ENCODE measurements at places on chromosomes 2 and 18.

DNA sequence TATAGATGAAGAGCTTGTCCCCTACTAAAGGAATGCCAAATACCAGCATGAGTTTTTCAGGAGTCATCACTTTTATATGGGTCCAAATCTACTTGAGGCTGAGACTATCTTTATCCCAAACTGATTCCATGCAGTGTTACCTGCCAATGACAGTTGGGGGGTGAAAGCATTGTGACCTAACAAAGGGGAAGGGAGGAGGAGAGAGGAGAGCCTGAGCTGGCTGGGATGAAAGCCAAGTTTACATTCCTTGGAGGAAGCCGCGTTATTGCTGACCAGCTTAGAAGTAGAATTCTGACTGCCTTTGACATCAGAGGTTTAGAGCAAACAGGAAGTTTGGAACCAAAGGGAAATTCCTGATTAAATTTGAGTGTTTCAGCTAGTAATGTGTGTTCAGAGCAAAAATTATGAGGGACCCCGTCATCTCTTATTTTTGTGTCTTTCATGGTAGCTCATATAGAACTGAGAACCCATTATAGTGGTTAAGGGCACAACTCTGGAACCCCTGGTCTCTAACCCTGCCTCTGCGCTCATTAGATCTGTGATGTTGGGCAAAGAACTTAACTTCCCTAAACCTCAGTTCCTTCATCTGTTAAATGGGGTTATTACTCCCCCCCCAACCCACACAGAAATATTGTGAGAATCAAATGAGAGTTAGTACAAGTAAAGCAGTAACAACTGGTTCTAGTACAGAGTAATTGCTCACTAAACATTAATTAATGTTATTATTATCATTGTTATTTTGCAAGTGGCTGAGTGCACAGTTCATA lies 199.3 kb upstream of the EPAS1 start:
- DNase-seq, result no peak

- DNase-seq, result no peak
These were observed 14.9 kb upstream of the ACKR3 start for GRCh38 chr2:236554629-236555282.

GRCh38 chr2:72130659-72131360 lies 16.9 kb downstream of the CYP26B1 start:
- no peak for DNase-seq

DNA sequence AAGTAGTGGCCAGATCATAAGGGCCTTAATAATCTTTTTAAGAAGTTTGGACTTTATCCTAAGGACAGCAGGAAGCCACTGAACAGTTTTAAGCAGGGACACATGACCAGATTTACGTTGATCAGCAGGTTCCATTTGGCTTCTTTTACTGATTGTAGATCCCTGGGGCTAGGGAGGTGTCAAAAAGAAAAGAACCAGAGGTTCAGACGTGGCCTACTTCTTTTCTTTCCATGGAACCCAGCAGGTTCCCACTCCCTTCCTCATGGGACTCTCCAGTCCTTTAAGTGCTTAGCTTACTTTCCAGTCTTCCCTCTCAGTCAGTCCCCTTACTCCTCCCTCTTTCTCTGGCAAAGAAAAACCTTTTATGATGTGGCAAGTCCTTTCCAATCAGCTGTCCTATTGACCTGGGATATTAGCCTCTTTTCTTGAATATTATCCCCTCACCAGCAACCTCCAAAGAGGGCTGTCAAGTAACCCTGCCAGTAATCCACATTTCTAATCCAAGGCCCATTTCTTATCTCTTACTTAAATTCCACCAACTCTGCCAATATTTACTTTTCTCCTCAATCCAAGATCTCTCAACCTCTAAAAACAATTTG lies 33.5 kb downstream of the NHEJ1 start:
- DNase-seq, result no peak

- DNase-seq, result peak; percentile 89
These were observed 606 bp downstream of the TMEM237 start for GRCh38 chr2:201642579-201643215.

- no peak for DNase-seq
These were observed 1.8 kb downstream of the TRABD2A start for GRCh38 chr2:84878896-84879583.

- peak; percentile 49 for DNase-seq
These were observed at the start of gene SLC30A3 for GRCh38 chr2:27262379-27263286. TSS of gene SLC30A3 (minus strand) at chr2:27263047. CDS start at chr2:27262906, 141 bp downstream.

Data from NCI-H748 treated with DMSO at 0.1 percent for 48 hours (cell line).